Right renal cortex interstitium (tissue), 3 donors: ENCODE measurements at places on chromosomes 1 and 21. TPM values are rescaled to one million over a fixed set of nuclear protein-coding genes. Genes with fewer than 3 reads are reported as not detected.

GRCh38 chr21:38933731-38934130, 128.0 kb downstream of the ETS2 start:
- no peak for DNase-seq

- no peak for DNase-seq
These were observed 400.6 kb downstream of the NTNG1 start for GRCh38 chr1:107541412-107541811.

Gene FAM43B
- polyA plus RNA-seq = 0.67 TPM

- DNase-seq = no peak
These were observed 280.7 kb downstream of the LMX1A start for GRCh38 chr1:165075725-165076370.

DNA sequence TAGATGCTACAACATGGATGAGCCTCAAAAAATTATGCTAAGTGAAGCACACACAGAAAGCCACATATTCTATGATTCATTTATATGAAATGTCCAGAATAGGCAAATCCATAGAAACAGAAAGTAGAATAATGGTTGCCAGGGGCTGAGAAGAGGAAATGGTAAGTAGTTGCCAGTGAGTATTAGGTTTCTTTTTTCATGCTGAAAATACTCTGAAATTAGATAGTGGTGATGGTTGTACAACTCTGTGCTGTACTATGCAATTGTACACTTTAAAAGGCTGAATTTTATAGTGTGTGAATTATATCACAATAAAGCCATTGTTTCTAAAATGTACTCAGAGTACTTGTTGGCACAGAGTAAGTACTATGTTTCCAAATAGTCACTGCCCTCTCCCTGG, 15.5 kb upstream of the GFI1 start:
- DNase-seq = no peak

DNA sequence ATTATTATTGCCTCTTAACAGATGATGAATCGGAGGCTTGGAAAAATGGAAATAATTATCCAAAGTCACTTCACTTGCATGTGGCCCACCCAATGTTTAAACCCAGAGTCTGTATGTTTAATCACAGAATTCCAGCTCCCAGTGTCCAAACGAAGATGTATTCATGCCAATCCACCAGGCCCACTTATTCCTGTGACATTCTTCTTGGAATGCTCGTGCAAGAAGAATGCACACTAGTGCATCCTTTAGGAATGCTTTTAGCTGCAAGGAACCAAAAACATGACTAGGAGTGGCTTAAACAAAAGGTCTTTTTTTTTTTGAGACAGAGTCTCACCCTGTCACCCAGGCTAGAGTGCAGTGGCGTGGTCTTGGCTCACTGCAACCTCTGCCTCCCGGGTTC, 8.9 kb upstream of the OPRD1 start:
- DNase-seq = no peak

- peak; percentile 40 for DNase-seq
These were observed 30.3 kb upstream of the CBR3 start for GRCh38 chr21:36104317-36105300.

DNA sequence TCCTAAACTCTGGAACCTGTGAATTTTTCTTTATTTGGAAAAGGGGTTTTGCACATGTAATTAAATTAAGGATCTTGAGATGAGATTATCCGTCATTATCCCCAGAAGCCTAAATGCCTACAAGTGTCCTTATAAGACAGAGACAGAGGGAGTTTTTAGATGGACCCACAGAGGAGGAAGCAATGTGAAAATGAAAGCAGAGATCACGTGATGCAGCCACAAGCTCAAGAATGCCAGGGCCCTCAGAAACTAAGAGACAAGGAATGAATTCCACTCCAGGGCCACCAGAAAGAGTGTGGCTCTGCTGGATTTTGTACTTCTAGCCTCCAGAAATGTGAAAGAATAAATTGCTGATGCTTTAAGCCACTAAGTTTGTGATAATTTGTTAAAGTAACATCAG, 183.6 kb upstream of the UBE2U start:
- DNase-seq = no peak

DNA sequence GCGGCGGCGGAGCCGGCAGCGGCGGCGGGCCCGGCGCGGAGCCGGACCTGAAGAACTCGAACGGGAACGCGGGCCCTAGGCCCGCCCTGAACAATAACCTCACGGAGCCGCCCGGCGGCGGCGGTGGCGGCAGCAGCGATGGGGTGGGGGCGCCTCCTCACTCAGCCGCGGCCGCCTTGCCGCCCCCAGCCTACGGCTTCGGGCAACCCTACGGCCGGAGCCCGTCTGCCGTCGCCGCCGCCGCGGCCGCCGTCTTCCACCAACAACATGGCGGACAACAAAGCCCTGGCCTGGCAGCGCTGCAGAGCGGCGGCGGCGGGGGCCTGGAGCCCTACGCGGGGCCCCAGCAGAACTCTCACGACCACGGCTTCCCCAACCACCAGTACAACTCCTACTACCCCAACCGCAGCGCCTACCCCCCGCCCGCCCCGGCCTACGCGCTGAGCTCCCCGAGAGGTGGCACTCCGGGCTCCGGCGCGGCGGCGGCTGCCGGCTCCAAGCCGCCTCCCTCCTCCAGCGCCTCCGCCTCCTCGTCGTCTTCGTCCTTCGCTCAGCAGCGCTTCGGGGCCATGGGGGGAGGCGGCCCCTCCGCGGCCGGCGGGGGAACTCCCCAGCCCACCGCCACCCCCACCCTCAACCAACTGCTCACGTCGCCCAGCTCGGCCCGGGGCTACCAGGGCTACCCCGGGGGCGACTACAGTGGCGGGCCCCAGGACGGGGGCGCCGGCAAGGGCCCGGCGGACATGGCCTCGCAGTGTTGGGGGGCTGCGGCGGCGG, 1.0 kb downstream of the ARID1A start:
- no peak for DNase-seq

DNA sequence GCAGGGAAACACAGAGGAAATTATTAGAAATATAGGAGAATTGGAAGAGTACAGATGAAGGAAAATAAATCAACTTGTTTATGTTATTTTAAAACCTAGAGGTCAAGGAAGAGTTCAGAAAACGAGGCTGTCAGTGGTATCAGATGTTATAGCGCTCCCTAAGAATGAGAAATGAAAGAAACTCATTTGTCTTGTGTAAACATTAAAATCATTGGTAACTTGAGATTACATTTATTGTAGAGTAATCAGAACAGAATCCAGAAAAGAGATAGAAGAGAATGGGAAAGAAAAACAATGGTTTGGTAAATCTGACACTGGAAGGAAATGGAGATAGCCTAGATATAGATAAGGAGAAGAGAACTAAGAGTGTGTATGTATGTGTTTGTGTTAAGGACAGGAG, 106.4 kb downstream of the ATF6 start:
- no peak for DNase-seq

DNA sequence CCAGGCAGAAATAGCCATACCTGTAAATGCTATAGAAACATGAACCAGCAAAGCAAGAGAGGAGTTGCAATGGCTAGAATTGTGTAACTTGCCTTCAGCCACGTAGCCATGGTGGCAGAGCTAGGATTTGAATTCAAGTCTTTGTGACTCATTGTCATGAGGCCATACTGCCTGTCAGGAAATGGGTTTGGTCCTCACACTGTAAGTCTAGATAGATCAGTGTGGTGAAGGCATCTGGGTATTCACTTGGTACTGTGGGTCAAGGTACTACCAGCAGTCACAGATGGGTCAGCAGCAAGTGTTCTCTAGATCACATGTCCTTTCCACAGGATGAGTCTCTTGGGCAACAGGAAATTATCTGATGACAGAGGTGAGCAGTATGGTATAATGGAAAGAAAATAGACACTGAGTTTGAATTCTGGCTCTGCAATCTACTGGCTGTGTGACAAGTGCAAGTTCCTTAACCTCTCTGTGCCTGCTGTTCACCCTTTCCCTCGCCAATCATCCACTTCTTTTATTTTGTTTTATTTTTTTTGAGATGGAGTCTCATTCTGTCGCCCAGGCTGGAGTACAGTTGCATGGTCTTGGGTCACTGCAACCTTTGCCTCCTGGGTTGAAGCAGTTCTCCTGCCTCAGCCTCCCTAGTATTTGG, 36.9 kb downstream of the FGGY start:
- no peak for DNase-seq

- no peak for DNase-seq
These were observed 52.3 kb downstream of the RHBG start for GRCh38 chr1:156421062-156421938.

GRCh38 chr21:15190837-15191236, 126.0 kb upstream of the NRIP1 start:
- DNase-seq = no peak

DNA sequence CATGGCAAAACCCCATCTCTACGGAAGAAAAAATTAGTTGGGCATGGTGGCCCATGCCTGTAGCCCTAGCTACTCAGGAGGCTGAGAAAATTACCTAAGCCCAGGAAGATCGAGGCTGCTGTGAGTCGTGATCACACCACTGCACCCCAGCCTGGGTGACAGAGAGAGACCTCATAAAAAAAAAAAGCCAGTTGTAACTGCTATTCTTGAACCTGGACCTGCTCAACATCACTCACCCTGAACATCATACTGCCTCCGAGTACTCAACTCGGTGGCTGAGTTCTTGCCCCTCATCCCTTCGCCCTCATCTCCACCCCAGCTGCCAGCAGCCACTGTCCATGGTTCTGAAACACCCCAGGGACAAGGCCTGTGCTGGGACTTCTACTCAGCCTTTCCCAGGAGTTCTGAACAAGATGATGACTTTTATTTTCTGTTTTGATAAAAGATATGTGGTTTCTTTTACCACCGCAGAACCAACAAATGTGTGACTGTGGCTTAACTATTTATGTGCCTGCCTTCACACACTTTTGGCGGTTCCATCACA, 5.4 kb upstream of the DISP3 start:
- peak; percentile 55 for DNase-seq
